ENCODE measurements at places on chromosomes 3 and 15. TPM values are rescaled to one million over a fixed set of nuclear protein-coding genes. Genes with fewer than 3 reads are reported as not detected.

Gene SLC28A1
- not detected for total RNA-seq

Gene GP9
- not detected for total RNA-seq

Gene CAND2
- 2.7 TPM for total RNA-seq

DNA sequence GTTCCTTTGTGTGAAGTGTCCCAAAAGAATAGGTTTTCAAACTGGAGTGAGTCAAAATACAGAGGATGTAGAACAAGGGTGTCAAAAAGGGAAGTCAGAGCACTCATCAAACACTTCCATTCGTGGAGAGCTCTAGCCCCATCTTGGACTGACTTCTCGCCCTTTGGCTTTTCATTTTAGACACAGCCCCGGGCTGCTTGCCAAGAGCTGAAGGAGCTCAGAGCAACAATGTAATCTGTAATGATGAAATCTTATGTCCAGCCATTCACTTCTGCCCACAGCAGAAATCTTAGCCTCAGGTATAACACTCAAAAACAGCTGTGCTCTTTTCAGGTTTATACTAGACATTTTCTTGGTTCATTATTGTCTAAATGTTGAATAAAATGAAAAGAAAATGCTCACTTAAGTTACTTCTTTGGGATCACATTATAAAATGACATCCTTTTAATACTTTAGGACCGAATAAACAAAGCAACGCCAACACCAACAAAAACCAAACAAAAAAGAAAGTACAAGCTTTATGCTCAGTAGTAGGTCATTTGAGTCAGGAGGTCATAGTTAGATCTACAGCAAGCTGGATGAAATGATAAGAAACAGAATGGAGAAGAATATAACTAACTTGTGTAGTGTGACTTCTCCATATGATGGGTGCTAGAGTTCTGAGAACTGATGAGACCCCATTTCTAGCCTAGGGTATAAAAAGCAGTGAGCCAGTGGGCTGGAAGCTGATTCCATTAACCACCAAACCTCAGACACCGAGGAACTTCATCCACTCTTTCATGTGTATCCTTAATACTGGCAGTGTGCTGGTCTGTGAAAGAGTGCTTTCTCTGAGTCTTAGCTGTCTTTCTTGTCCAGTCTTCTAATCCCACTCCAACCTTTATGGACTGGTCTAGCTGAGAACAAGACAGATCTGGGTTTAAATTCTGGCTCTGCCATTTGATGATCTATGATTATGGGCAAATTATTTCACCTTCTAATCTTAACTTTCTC, 131.8 kb upstream of the SLC7A14 start:
- DNase-seq, result peak; percentile 69

- no peak for DNase-seq
Observed at GRCh38 chr15:26631894-26632293, 141.0 kb downstream of the GABRB3 start.

DNA sequence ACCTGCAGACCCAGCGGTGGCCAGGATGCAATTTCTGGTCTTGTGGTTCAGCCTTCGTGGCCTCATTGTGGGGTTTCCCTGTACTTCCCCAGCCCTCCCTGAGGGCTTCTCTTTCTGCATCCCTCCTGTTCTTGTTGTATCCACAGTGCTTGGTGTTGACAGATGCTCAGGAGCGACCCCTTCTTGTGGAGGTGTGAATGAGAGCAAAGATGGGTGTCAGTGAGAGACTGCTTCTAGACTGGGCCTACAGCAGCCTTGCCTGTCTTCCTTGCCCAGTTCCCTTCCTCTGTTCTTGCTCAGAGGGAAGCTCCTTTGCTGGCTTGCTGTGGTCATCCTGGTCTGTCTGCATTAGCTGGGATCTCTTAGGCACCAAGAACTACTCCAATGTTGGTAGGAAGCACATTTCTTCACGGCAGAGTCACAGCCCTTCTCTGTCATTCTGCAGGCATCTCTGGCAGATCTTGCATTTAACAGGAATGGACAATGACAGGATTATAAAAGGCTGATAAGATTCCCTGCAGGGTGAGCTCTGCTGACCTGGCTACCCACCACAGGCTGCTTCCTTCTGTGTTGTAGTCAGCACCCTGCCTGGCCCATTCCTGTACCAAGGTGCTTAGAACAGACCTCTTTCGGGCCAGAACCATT, 317.8 kb upstream of the C2CD4B start:
- no peak for DNase-seq

GRCh38 chr3:67045711-67046465, 47.8 kb downstream of the KBTBD8 start:
- DNase-seq, result no peak

All from renal cortical epithelial cell (primary cell).